A549 (cell line): ENCODE measurements at places on chromosomes 7 and 10. TPM values are rescaled to one million over a fixed set of nuclear protein-coding genes. Genes with fewer than 3 reads are reported as not detected.

GRCh38 chr10:12405342-12406320, 56.3 kb downstream of the CAMK1D start:
- peak; percentile 53 for DNase-seq

The WDR11 gene
- polyA plus RNA-seq = 32.3 to 35.7 TPM (median 34.4 TPM) in 3 replicates

- no peak for DNase-seq
Observed at GRCh38 chr7:73774923-73775322, 4.9 kb upstream of the CLDN3 start.

The TAS2R16 gene
- polyA plus RNA-seq = not detected in 3 replicates

GRCh38 chr7:45082831-45083331, 5.9 kb downstream of the NACAD start:
- no peak for DNase-seq

DNA sequence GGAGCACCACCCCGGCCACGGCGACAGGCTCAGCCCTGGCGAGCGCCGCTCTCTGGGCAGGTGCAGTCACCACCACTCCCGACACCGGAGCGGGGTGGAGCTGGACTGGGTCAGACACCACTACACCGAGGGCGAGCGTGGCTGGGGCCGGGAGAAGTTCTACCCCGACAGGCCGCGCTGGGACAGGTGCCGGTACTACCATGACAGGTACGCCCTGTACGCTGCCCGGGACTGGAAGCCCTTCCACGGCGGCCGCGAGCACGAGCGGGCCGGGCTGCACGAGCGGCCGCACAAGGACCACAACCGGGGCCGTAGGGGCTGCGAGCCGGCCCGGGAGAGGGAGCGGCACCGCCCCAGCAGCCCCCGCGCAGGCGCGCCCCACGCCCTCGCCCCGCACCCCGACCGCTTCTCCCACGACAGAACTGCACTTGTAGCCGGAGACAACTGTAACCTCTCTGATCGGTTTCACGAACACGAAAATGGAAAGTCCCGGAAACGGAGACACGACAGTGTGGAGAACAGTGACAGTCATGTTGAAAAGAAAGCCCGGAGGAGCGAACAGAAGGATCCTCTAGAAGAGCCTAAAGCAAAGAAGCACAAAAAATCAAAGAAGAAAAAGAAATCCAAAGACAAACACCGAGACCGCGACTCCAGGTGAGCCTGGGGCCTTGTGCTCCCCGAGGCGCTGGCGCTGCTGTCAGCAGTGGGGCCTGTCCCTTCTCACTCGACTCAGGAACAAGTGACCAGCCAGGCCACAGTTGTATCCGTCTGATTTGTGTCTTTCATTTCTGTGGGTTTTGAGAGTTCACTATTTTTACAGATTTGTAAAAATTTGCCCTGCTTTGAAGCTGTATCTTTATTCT, 117.7 kb downstream of the CYTH3 start:
- no peak for DNase-seq

DNA sequence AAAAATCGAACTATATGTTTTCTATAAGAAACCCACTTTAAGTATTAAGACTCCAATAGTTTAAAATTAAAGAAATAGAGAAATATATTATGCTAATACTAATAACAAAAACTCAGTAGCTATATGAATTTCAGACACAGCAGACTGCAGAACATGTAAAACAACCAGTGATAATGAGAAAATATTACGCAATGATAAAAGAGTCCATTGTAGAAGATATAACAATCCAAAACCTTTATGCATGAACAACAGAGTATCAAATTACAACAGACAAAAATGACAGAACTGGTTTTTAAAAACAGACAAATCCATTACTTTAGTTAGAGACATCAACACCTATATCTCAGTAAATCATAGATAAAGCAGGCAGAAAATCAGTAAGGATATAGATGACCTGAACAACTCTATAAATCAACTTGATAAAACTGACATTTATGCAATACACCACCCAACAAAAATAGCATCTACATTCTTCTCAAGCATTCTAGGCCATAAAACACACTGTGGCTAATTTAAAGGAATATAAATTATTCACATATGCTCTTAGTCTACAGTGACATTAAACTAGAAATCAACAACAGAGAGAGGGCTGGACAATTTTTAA, 669.5 kb upstream of the GHITM start:
- no peak for DNase-seq

The GIMAP5 gene
- polyA plus RNA-seq = not detected in 3 replicates

The PRR15 gene
- 0.88 to 2.5 TPM (median 1.9 TPM) in 3 replicates for polyA plus RNA-seq

GRCh38 chr10:34711500-34711899, 103.6 kb downstream of the PARD3 start:
- DNase-seq = no peak

The CRHR2 gene
- not detected in 3 replicates for polyA plus RNA-seq
